Activated T-cell treated with anti-CD3 and anti-CD28 coated beads, Interleukin-2, amount 50 U/mL, for 72 hours (primary cell): ENCODE measurements at places on chromosomes 4 and X. TPM values are rescaled to one million over a fixed set of nuclear protein-coding genes. Genes with fewer than 3 reads are reported as not detected.
A peak's percentile ranks its signal among the peaks of the same experiment; 100 is the strongest.

Gene CCNQ
- 20.3 TPM for total RNA-seq

GRCh38 chr4:88159229-88159725 is 838 bp upstream of the ABCG2 start:
- H3K4me3 ChIP-seq: peak overlapping the region; percentile 80
- peaks cover 15% of the 10 kb centered on the region for H3K4me1 ChIP-seq
- H3K27me3 ChIP-seq: peaks cover 28% of the 10 kb centered on the region
- no peak for DNase-seq
- no peaks in the 10 kb centered on the region for H3K36me3 ChIP-seq

GRCh38 chr4:102321260-102321995 is 23.9 kb downstream of the SLC39A8 start:
- no peak for DNase-seq
- peaks cover 33% of the 10 kb centered on the region for H3K4me1 ChIP-seq
- peak overlapping the region; percentile 62 for H3K27ac ChIP-seq
- no peaks in the 10 kb centered on the region for H3K27me3 ChIP-seq
- H3K4me3 ChIP-seq: peak overlapping the region; percentile 19
- H3K36me3 ChIP-seq: no peaks in the 10 kb centered on the region

GRCh38 chr4:152508386-152508785 is 27.5 kb downstream of the FBXW7 start:
- no peak overlapping the region for H3K4me3 ChIP-seq
- peaks cover 1% of the 10 kb centered on the region for H3K36me3 ChIP-seq
- no peaks in the 10 kb centered on the region for H3K27me3 ChIP-seq
- peaks cover 25% of the 10 kb centered on the region for H3K4me1 ChIP-seq
- H3K27ac ChIP-seq: no peak overlapping the region

- H3K27ac ChIP-seq: no peak overlapping the region
- H3K36me3 ChIP-seq: no peaks in the 10 kb centered on the region
- H3K27me3 ChIP-seq: peaks cover 21% of the 10 kb centered on the region
- DNase-seq: peak; percentile 30
- peak overlapping the region; percentile 70 for H3K4me3 ChIP-seq
These were observed 761 bp downstream of the FGFRL1 start for GRCh38 chr4:1012034-1012739.

Gene P2RY10
- total RNA-seq: 81.3 TPM

DNA sequence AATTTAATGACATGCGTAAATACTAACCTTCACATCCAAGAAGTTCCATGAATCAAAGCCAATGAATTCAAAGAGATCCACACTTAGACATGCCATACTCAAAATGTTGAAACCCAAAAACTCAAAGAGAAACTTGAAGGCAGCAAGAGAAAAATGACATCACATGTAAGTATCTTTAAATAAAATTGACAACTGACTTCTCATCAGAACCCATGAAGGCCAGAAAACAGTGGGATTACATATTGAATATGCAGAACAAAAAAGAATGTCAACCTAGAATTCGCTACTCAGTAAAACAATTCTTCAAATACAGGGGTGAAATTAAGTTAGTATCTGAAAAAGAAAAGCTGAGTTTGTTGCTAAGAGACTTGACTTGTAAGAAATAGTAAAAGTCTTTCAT is 953.9 kb upstream of the HS3ST1 start:
- H3K4me1 ChIP-seq: no peaks in the 10 kb centered on the region
- H3K27me3 ChIP-seq: no peaks in the 10 kb centered on the region
- H3K27ac ChIP-seq: no peak overlapping the region

DNA sequence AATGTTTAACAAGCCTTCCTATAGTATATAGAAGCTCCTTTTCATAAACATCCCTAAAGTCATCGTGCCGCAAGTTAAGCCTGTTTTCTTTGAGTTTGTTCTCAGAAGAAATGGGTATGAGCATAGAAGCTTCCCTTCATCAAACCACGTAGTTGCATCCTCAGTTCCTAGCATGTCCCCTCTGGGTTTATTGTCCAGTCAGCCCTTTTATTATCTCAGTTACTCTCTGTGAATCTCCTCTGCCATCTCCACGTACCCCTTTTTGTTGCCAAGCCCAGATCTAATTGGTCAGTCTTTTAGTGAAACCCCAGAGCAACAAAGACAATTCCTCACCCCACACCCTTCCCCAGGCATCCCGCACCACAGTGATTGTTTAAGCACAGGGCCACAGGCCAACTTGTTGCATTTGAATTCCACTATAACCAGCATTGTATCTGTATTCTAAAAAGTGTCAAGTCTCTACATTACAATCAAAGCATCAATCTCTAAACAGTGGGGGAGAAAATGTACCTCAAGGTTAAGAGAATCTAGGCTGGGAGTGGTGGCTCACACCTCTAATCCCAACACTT is 12.4 kb upstream of the TRIM2 start:
- H3K36me3 ChIP-seq: no peaks in the 10 kb centered on the region
- H3K4me3 ChIP-seq: no peak overlapping the region
- H3K4me1 ChIP-seq: no peaks in the 10 kb centered on the region
- DNase-seq: no peak
- H3K27ac ChIP-seq: no peak overlapping the region

DNA sequence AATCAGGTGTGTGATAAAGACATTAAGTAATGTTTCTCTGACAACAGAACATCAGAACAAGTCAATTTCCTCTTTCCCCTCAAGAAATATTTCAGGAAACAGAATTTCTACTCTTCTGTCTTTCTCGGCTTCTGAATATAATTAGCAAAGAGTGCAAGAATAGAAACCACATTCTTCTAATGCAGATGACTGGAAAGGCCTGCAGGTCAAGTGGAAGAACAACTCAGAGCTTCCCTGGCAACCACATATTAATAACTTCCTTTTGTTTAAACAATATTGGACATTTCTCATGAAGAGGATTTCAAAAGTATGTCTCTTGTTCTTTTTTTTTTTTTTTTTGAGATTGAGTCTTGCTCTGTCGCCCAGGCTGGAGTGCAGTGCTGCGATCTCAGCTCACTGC is 225.5 kb downstream of the PARM1 start:
- H3K4me3 ChIP-seq: no peak overlapping the region
- no peak for DNase-seq
- H3K36me3 ChIP-seq: no peaks in the 10 kb centered on the region
- no peaks in the 10 kb centered on the region for H3K4me1 ChIP-seq
- H3K27me3 ChIP-seq: no peaks in the 10 kb centered on the region

Gene PRDM8
- total RNA-seq: 3.3 TPM

- no peaks in the 10 kb centered on the region for H3K27me3 ChIP-seq
- H3K27ac ChIP-seq: no peak overlapping the region
These were observed 156.2 kb downstream of the GABRB1 start for GRCh38 chr4:47187608-47188007.

- no peak overlapping the region for H3K27ac ChIP-seq
- H3K27me3 ChIP-seq: peaks cover 6% of the 10 kb centered on the region
These were observed 70.6 kb downstream of the MTMR1 start for GRCh38 chrX:150763810-150764209.

Gene ZNF732
- total RNA-seq: not detected

Gene CLCN4
- total RNA-seq: 0.19 TPM

Gene FREM3
- not detected for total RNA-seq

DNA sequence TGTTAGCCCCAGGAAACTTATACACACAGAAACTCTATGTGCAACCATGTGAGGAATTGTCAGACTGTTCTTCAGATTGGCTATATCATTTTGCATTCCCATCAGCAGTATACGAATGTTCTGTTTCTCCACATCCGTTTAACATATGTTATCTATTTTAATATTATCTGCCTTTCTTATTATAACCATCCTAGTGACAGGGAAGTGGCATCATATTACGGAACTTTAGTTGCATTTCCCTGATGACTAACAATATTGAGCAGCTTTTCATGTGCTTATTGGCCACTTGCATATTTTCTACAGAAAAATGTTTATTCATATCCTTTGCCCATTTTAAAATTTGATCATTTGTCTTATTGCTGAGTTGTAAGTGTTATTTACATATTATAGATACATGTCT is 36.5 kb upstream of the IL15 start:
- peaks cover 5% of the 10 kb centered on the region for H3K4me1 ChIP-seq
- DNase-seq: no peak
- H3K4me3 ChIP-seq: no peak overlapping the region
- no peaks in the 10 kb centered on the region for H3K27me3 ChIP-seq
- H3K27ac ChIP-seq: no peak overlapping the region

Gene SASH3
- total RNA-seq: 148 TPM

- no peak overlapping the region for H3K4me3 ChIP-seq
- peak; percentile 15 for DNase-seq
- H3K27me3 ChIP-seq: no peaks in the 10 kb centered on the region
These were observed 121.6 kb downstream of the RASL11B start for GRCh38 chr4:52983563-52984303.

Gene CLDN2
- total RNA-seq: not detected

Gene MAGEC1
- total RNA-seq: not detected

DNA sequence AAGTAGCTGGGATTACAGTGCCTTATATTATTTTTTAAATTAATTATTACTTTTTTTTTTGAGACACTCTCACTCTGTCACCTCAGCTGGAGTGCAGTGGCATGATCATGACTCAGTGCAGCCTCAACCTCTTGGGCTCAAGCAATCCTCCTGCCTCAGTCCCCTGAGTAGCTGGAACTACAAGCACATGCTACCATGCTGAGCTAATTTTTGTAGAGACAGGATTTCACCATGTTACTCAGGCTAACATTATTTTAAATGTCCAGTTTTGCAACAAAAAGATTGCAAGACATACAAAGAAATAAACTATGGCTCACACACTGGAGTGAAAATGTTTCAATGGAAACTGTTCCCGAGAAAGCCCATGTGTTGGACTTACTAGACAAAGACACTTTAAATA is 59.2 kb downstream of the MND1 start:
- peaks cover 2% of the 10 kb centered on the region for H3K36me3 ChIP-seq

Gene PHOX2B
- total RNA-seq: not detected

Gene TBX22
- not detected for total RNA-seq

- H3K4me3 ChIP-seq: peak overlapping the region; percentile 84
- H3K4me1 ChIP-seq: peaks cover 52% of the 10 kb centered on the region
- H3K36me3 ChIP-seq: peaks cover 10% of the 10 kb centered on the region
- peak overlapping the region; percentile 97 for H3K27ac ChIP-seq
These were observed 787 bp upstream of the TET2 start for GRCh38 chr4:105145903-105146275.

- peaks cover 56% of the 10 kb centered on the region for H3K4me1 ChIP-seq
- no peak overlapping the region for H3K27ac ChIP-seq
- H3K4me3 ChIP-seq: no peak overlapping the region
- DNase-seq: no peak
These were observed 27.6 kb downstream of the INPP4B start for GRCh38 chr4:142818476-142818875.

- no peak for DNase-seq
- H3K36me3 ChIP-seq: peaks cover 1% of the 10 kb centered on the region
- H3K27me3 ChIP-seq: no peaks in the 10 kb centered on the region
- no peak overlapping the region for H3K27ac ChIP-seq
These were observed 158.7 kb upstream of the GIMD1 start for GRCh38 chr4:106527316-106527715.

Gene CCDC149
- total RNA-seq: 0.24 TPM

DNA sequence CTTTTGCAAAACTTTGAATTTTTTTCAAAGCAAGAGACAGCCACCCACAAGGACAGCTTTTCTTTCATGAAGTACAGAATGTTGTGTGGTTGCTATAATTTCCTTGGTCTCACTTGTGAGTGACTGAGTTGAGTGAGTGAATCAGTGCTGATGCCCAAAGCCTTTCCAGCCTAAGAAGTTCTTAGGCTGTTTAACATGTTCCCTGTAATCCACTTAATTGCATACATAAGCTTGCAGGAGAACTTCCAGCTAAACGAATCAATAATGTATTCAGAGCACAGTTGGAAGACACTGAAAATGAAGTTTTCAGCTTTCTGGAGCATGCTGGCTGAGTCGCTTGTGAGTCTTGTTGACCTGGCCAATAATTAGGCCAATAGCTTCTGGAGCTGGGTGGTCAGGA is 42.0 kb upstream of the GK2 start:
- no peak overlapping the region for H3K4me3 ChIP-seq
- no peak for DNase-seq
- no peaks in the 10 kb centered on the region for H3K4me1 ChIP-seq
- H3K27me3 ChIP-seq: no peaks in the 10 kb centered on the region
- no peak overlapping the region for H3K27ac ChIP-seq
- no peaks in the 10 kb centered on the region for H3K36me3 ChIP-seq

DNA sequence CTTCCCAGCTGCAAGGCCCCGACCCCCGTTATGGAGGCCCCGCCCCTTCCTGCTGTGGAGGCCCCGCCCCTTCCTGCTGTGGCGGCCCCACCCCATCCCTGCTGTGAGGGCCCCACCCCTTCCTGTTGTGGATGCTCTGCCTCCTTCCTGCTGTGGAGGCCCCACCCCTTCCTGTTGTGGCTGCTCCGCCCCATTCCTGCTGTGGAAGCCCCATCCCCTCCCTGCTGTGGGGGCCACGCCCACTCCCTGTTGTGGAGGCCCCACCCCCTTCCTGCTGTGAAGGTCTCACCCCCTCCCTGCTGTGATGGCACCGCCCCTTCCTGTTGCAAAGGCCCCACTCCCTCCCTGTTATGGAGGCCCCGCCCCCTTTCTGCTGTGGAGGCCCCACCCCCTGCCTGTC is 104.9 kb upstream of the PSAPL1 start:
- peak; percentile 49 for DNase-seq
- no peak overlapping the region for H3K4me3 ChIP-seq
- no peaks in the 10 kb centered on the region for H3K27me3 ChIP-seq
- no peak overlapping the region for H3K27ac ChIP-seq

DNA sequence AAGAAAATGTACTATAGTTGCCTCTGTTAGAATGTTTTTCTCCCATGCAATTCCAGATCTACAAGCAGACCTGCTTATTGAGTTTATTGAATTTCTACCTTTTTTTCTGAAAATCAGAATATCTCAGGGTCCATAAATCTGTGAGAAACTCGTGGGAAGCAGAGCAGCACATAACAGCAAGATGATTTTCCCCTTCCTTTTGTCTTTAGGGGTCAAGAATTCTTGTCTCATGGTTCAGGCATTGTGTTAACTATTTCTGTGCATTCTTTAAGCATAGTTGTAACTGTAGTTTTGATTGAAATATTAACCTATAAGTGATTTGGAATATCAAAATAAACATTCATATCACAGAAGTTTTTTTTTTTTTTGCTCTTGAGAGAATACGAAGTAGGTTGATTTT is 11.4 kb downstream of the EDNRA start:
- H3K4me1 ChIP-seq: no peaks in the 10 kb centered on the region
- H3K4me3 ChIP-seq: no peak overlapping the region
- no peak for DNase-seq
- peaks cover 7% of the 10 kb centered on the region for H3K27me3 ChIP-seq
- H3K27ac ChIP-seq: no peak overlapping the region
- no peaks in the 10 kb centered on the region for H3K36me3 ChIP-seq

DNA sequence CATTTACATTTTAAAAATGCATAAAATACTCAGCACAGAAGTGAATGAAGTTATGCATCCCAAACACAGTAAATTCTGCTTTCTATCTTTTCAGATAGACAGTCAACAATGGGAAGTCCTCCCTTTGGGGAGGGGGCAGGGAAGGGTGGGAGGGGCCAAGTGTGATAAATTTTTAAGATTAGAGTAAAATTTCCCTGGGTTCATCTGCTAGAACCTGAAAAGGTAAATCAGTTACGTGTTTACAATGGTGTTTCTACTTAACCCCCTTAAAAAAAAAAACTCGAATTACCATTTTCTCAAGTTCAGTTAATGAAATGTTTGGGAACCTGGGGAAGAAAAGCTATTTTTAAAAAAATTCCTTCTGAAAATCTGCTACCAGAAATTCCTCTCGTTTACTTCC is 9.1 kb downstream of the PITX2 start:
- no peak for DNase-seq
- H3K36me3 ChIP-seq: peaks cover 5% of the 10 kb centered on the region
- no peak overlapping the region for H3K27ac ChIP-seq

GRCh38 chr4:150010525-150011126 is 67.6 kb upstream of the DCLK2 start:
- H3K36me3 ChIP-seq: no peaks in the 10 kb centered on the region
- no peak overlapping the region for H3K27ac ChIP-seq
- no peak overlapping the region for H3K4me3 ChIP-seq
- peaks cover 4% of the 10 kb centered on the region for H3K27me3 ChIP-seq
